Kidney epithelial cell (primary cell): ENCODE measurements at places on chromosomes 4 and X.
A peak's percentile ranks its signal among the peaks of the same experiment; 100 is the strongest.

- DNase-seq, result no peak
Measured at GRCh38 chr4:83677656-83678055, 141.7 kb downstream of the GPAT3 start.

DNA sequence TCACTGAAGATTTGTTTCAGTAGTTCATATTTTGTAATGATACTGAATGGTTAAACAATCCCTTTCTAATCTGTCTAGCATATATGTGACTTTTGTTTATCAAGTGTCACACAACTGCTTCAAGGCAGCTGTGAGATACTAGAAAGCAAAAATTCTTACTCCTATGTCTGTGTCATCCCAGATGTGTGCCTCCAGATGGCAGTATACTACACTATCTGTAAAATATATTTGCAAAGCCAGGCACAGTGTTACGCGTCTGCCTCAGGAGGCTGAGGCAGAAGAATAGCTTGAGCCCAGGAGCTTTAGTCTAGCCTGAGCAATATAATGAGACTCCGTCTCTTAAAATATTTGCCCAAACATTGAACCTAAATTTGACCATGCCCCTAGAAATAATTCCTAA, 4.0 kb downstream of the NUDT10 start:
- DNase-seq, result peak; percentile 14

DNA sequence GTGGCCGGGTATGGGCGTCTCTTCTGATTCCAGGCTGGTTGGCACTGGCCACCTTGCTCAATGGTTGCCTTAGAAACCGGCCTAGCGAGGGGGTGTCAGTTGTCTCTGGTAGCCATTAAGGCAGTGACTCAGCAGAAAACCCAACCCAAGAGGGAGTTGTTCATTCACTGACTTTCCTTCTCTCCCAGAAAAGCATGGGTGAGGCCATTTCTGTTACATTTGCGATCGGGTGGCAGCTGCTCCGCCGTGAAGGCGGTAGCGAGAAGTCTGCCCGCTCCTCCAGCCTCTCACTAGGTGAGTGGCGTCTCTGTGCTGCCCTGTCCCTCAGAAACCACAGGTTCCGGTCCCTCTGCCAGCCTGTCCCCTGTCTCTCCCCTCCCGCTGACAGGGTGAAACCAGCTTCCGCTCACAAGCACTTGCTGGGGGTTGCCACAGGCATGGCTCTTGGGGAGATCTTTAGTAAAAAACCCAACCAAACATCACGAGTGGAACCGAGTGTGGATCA, 17.4 kb downstream of the IRAK1 start:
- DNase-seq, result peak; percentile 55

- DNase-seq, result no peak
Measured at GRCh38 chrX:55451626-55451989, 319 bp upstream of the MAGEH1 start.

- DNase-seq, result no peak
Measured at GRCh38 chrX:65643531-65644052, 23.9 kb upstream of the MSN start.

DNA sequence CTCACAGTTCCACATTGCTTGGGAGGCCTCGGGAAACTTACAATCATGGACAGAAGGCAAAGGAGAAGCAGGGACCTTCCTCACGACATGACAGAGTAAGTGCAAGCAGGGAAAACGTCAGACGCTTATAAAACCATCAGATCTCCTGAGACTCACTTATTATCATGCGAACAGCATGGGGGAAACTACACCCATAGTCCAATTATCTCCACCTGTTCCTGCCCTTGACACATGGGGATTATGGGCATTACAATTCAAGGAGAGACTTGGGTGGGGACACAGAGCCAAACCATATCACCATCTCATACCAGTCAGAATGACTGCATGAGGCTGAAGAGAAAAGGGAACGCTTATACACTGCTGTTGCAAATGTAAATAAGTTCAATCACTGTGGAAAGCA, 1066.9 kb upstream of the PCDH7 start:
- DNase-seq, result no peak
